NCI-H187 (cell line): ENCODE measurements at places on chromosomes 2 and 18.

DNA sequence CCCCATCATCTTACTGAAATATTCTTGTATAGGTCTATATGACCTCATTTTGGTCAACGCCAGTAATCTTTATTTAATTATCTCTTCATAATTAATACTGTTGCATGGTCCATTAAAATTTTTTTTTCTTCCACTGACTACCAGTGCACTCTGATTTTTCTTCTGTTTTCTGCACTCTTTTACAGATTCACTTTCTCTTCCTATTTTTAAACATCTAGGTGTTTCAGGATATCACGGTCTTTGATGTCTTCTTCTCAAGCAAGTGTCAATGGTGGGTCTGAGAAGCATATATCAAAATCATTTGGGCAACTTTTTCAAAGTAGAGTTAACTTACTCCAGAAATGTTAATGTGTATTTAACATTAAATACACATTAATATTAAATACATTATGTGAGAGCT is 51.4 kb downstream of the CCDC141 start:
- DNase-seq: no peak

DNA sequence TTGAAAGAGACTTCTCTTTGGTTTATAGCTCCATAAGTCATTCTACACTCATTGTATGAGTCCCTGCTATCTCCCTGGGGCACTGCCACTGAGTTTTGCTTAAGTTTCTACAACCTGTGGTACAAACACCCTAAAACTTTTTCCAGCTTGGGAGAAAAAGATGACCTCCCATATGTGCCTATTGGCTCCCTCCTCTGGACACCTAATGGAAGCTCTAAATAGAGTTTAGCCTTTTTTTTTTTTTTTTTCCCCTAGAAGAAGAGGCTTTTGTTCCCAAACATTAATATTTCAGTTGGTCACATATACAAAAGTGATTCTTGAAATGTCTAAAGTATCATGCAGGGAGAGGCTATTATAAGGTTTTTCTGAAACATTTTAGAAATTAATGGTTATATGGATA is 547.2 kb upstream of the TMEFF2 start:
- DNase-seq: no peak

DNA sequence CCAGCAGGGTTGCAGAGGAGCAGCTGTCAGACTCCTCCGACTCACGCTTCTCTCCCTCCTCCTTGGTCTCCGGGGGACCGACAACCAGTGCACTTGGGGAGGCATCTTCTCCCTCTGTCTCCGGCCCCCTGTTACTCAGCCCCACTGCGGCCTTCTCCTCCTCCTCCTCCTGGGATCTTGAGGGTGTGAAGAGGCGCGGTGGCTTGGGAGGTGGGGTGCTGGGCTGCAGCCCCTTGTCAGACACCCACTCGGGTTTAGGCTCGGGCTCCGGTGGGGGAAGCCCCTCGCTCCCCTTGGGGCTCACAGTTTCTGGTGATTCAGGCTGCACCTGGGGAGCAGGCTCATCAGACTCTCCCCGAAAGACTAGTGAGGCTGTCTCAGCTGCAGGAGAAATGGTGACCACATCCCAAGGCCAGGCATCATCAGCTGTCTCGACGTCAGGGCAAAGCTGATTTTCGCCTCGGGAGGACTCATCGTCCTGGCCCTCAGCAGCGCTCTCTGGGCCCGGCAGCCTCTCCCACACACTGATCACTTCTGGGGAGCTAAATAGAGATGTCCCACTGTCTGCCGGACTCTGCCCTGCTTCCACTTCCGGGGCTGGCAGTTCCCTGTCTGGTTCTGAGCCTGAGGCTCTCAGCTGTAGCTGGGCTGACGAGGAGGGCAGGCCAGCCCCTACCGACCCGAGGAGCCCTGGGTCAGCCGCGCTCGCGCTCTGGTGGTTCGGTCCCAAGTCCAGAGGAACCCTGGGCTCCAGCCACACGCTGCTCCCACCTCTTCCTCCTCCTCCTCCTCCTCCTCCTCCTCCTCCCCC is 9.0 kb upstream of the SFXN5 start:
- no peak for DNase-seq

DNA sequence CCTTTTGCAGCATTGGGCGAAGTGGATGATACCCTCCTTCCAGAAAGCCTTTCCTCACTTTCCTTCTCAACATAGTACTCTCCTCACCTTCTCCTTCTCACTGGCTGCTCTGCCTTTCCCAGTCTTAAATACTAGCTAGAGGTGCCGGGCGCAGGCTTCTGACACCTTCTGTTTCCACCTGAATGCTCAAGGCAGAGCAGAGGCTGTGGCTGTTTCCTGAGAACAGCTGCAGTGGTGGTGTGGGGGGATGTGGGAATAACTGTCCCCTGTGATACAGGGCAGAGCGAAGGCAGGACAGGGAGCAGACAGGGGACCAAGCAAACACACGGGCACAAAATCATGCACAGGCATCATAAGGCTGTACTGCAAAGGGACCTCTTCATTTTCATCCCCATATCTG is 303.1 kb downstream of the SS18 start:
- no peak for DNase-seq

GRCh38 chr18:48846423-48846932 is 104.3 kb downstream of the SMAD7 start:
- DNase-seq: no peak

DNA sequence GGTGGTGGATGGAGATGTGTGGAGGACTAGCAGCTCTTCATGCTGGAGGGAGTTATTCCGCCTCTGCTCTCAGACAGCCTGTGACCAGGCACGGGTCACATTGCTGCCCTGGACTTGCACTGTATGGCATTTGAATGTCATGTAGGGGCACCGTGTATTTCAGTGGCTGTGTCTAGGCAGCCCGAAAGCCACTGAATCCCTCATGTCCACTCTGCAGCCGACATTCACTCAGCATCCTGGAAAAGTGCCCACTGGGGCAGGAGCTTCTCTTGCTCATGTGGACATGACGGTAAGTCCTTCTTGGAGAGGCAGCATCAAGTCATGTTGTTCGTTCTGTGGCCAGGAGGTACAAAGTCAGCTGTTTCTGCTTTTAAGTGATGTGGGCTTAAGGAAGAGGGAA is 127.9 kb downstream of the SH3RF3 start:
- DNase-seq: no peak

DNA sequence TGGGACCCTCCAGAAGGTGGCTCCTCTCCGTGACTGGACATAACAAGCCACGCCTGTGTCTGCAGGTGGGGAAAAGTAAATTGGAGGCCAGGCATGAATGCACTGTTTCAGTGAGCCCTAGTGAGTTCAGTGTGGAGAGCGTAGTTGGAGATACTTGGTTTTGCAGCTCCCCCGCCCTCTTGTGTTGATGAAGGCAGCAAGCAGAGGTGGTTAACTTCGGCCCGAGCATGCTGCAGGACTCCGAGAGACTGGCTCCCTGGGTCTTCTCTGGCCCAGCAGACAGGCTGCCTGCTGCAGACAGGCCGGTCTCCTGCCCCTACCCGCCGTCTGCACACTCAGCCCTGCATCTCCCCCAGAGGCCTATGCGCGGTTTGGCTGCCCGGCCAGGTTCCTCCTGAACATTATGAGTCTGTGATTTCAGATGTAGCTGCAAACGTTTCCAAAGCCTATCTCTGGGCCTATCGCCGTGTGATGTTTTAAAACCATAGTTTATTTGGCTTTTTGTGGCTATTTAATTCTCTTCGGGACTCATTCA is 102.4 kb downstream of the LDLRAD4 start:
- DNase-seq: no peak

DNA sequence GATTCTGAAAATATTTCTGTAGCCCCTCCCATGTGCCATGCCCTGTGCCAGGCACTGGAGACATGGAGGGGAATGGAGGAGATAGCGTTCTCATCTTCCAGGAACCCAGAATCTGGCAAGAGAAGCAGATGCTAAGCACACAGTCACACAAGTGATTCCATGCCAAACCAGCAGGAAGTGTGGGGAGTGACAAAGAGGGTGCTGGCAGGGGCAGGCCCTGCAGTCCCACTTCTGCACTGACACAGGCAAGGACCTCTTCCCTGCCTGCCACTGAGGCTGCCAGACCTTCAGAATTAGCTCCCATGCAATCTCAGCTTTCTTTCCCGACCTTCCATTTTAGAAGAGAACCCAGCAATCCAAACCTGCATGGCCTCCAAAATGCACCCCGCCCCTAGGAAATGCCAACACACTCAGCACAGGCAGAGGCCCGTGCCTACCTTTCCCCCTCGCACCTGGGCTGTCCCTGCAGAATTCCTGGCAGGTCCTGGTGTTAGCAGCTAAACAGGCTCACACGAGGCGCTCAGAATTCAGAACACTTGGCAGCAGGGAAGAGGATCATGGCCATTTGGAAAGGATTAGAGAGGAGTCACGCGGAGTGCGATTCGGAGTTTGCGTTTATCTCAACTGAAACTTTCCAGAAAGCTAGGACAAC is 155.3 kb downstream of the MSH2 start:
- DNase-seq: no peak

- no peak for DNase-seq
Observed at GRCh38 chr2:104340162-104340561, 513.8 kb upstream of the POU3F3 start.

- DNase-seq: no peak
Observed at GRCh38 chr2:72425996-72426395, 278.3 kb upstream of the CYP26B1 start.

DNA sequence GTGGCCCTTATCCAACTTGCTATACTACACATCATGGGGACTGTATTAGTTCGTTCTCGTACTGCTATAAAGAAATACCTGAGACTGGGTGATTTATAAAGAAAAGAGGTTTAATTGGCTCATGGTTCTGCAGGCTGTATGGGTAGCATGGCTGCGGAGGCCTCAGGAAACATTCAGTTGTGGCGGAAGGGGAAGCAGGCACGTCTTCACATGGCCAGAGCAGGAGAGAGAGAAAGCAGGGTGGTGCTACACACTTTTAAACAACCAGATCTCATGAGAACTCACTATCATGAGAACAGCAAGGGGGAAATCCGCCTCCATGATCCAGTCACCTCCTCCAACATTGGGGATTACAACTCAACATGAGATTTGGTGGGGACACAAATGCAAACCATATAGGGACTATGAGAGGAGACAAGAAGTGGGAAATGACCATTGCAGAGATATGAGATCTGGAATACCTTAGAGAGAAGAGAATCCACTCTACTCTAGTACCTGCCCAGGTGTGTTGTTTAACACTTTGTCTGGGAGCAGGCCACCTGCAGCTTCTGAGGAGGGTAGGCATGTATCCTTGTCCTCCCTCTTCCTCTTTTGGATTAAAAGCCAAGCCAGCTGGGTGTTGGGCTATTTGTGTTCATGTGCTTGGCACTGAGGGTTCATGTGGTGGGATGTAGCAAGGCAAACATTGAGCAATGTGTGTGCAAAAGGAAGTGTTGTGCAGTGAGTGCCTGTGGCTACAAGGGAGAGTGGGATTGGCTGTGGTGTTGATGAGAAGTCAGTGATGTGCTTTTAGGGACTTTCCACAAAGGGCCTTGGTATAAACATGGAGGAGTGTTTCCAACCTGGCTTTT is 22.8 kb downstream of the TTLL4 start:
- no peak for DNase-seq

- DNase-seq: peak; percentile 10
Observed at GRCh38 chr2:210630873-210631560, 74.6 kb downstream of the CPS1 start.

DNA sequence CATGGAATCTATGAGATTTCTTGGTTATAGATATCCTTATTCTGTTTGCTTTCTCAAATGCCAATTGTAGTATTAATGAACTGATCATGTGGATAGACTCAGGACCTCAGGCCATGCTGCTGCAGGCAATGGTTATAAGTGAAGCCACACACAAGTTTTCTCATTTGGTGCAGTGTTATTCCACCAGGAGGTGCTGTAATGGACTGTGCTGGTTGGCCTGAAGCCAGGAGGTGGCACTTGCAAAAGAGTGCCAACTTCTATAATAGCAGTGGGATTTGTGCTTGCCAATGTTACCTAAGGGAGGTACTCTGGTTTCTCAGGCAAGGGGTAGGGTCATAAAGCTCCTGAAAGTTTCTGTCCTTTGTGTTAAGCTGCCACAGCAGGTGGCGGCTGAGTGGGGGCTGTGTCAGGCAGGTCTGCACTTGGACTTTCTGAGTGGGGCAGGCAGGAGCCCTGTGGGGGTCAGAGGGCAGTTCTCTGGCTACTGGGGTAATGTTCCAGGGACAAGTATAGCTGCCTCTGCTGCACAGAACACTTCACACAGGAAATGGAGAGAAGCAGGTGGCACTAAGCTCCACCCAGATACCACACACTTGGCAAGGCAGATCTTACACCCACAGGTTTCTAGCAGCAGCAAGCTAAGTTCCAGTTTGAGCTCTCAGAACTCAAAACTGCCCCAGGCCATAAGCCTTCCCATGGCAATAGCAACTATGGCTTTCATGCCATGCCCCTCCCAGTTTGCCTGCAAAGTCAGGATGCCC is 352.6 kb upstream of the CWC22 start:
- DNase-seq: no peak

- DNase-seq: no peak
Observed at GRCh38 chr2:206192157-206192556, 32.5 kb downstream of the EEF1B2 start.

DNA sequence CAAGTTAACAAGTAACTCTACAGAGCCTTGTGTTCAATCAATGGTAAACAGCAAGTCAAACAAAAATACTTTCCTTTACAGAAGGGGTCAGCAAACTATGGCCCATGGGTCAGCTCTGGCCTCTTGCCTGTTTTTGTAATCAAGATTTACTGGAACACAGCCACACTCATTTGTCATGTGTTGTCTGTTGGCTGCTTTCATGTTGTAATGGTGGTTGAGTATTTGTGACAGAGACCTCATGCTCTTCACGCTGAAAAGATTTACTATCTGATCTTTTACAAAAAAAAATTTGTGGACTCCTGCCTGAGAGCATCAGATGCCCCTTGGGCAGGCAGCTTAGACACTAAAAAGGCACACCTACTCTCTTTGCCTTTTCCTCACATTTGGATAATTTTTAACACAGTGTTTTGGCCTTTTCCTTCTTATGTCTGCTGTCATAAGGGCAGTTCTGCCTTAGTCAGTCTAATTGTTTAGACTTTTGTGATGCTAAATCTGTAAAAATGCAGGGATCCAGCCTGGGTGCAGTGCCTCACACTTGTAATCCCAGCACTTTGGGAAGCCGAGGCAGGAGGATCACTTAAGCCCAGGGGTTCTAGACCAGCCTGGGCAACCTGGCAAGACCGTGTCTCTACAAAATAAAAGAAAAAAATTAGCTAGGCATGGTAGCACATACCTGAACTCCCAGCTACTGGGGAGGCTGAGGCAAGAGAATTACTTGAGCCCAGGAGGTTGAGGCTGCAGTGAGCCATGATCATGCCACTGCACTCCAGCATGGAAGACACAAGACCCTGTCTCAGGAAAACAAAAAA is 18.3 kb downstream of the IL1B start:
- no peak for DNase-seq
